ENCODE measurements at places on chromosomes 6 and 20.
A peak's percentile ranks its signal among the peaks of the same experiment; 100 is the strongest.

DNA sequence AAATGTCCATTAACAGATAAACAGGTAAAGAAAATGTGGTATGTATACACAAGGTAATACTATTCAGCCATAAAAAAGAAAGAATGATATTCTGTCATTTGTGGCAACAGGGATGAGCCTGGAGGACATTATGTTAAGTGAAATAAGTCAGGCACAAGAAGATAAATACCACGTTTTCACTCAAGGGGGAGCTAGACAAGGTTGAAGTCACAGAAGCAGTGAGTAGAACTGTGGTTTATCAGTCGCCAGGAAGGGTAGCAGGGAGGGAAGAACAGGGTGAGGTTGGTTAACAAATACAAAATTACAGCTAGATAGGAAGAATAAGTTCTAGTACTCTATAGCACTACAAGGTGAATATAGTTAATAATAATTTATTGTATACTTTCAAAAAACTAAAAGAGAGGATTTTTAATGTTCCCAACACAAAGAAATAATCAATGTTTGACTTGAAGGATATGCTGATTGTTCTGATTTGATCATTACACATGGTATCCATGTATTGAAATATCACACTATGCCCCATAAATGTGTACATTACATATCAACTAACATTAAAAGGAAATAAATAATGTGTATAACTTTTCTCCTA is 21.1 kb downstream of the RTN4IP1 start:
- peak; percentile 72 for DNase-seq

DNA sequence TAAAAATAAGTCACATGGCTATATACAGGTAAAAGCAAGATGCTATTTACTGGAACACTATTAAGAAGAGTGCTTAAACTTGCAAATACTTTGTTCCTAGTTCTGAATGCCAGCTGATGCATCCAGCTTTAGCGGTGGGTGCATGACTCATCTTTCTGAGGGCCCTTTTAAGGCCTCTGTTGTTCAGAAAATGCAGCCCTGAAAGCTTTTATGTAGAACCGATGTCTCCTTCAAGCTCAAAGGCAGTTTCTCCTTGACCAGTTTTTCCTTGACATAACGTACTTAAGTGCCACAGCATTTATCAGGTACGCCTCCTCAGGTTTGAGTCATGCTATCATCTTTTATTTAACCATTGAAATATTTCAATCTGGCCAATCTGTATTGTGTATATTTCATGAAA is 82.8 kb downstream of the MLIP start:
- no peak for DNase-seq

DNA sequence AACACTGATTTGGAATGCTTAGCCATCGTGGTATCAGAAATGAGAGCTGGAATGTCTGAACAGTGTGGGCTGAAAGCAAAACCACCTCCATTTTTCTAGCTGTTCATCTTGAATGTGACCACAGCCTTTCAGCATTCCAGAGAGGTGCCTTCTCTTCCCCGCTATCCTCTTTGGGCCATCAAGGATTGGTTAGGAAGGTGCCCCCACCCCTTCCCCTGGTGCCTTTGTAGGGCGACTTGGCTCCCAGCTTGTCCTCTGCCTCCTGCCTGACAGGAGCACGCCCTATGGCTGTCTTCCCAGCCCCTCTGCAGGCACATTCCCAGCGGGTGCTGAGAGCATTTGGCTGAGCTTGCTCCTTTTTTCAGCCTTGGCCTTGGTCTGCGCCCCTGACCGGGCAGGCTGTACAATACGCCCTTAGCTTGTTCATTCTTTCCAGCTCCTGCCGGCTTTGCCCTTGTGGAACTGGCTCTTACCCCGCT is 97.5 kb downstream of the ARMC2 start:
- no peak for DNase-seq

- peak; percentile 92 for DNase-seq
Observed at GRCh38 chr20:22507240-22507961, 77.0 kb downstream of the FOXA2 start.

DNA sequence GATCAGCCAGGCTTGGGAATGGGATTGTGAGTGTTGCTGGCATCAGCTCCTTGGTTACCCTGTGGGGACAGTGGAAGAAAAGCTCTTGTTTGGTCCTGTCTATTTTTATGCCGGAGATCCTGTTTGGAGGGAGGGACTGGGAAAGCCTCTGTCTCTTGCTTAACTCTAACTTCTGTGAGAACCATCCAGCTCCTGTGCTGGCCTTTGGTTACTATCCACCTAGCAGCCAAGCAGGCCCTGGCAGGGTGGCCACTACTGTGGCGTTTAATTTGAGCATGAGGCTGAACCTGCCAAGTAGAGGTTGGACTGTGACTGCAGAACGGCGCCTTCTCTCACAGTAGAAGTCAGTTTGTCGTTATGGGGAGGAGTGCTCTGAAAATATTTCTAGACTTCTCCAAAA is 193.3 kb downstream of the UTRN start:
- no peak for DNase-seq

DNA sequence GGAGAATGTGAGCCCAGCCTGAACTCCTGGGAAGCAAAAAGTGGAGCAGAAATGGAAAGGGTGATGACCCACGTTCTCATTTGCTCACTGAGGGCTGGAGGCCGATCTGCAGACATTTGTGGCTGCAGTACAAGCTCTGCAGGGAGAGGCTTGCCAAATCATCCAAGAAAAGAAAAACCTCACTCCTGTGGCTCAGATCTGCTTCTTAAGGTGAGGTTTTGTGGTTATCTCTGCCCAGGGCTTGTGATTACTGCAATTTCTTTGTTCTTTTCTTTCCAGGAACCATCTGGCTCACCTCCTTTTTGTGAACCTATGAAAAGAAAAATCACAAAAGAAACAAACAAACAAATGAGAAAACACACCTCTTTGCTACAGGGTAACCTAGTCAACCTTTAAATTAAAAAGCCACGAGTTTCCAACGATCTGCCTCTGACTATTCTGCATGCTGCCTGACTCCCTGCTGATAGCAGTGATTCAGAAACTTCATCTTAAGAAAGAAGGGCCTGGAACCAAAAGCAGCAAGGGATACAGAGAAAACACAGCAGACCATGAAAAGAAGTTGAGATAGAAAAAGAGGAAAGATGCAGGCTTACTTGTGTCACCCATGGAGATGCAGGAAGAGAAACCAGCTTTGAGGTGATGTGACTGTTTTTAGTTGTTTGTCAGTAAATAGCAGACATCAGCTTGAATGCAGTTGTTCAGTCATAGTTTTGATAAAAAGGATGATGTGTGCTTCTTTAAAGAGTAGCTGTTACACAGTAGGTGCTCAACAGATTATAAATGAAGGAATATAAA is 165.1 kb downstream of the LMBRD1 start:
- peak; percentile 67 for DNase-seq

GRCh38 chr6:140812636-140813035 is 1320.1 kb upstream of the GJE1 start:
- no peak for DNase-seq

DNA sequence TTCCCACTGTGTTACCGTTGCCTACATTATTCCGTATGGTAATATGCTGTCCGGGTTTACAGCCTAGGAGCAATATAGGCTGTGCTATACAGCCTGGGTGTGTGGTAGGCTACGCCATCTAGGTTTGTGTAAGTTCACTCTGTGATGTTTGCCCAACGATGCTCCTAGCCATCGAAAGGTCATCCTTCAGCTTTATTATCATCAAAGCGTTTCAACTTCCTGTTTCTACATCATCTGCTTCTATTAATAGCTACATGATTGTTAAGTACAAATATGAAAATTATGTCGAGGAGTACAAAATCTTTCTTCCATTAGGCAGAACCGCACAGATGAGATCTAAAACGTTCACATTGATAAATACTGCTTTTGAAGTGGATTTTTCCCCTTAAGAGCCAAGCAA is 69.9 kb downstream of the PPP1R14C start:
- DNase-seq = no peak

- DNase-seq = no peak
Observed at GRCh38 chr6:163423696-163424095, 9.2 kb downstream of the QKI start.

GRCh38 chr20:64238115-64238825 is 17.3 kb upstream of the PCMTD2 start:
- no peak for DNase-seq

GRCh38 chr6:29813809-29814208 is 13.8 kb upstream of the HLA-G start:
- no peak for DNase-seq

GRCh38 chr6:17511580-17511979 is 88.5 kb upstream of the FAM8A1 start:
- DNase-seq = no peak

Measured in MM.1S (cell line).